ENCODE measurements at places on chromosomes 7 and 10. TPM values are rescaled to one million over a fixed set of nuclear protein-coding genes. Genes with fewer than 3 reads are reported as not detected.

The NACAD gene
- polyA plus RNA-seq: 4.8 TPM

The TMEM140 gene
- polyA plus RNA-seq: not detected

The CADPS2 gene
- 23.2 TPM for polyA plus RNA-seq

The CHAT gene
- not detected for polyA plus RNA-seq

The CRYGN gene
- polyA plus RNA-seq: not detected

The TET1 gene
- polyA plus RNA-seq: 2.1 TPM

The NME8 gene
- polyA plus RNA-seq: not detected

The CLEC5A gene
- not detected for polyA plus RNA-seq

The PON1 gene
- polyA plus RNA-seq: not detected

Data from Purkinje cell (primary cell).